NCI-H1694 (cell line): ENCODE measurements at places on chromosomes 3 and 15.

DNA sequence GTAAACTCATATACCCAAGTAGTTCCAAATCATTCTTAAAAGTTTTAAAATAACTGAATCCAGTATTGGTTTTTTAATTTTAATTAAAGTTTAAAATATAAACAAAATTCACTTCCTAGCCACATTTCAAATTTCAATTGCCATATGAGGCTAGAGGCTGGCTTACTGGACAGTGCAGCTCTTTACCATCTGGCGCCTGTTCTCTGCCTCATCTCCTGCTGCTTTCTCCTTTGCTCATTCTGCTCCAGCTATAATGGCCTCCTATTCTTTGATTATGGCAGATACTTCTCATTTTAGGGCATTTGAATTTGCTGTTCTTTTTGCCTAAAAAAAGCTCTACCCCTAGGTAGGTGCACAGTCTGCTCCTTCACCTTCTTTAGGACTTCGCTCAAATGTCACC is 19.1 kb downstream of the ARMC8 start:
- DNase-seq: no peak

DNA sequence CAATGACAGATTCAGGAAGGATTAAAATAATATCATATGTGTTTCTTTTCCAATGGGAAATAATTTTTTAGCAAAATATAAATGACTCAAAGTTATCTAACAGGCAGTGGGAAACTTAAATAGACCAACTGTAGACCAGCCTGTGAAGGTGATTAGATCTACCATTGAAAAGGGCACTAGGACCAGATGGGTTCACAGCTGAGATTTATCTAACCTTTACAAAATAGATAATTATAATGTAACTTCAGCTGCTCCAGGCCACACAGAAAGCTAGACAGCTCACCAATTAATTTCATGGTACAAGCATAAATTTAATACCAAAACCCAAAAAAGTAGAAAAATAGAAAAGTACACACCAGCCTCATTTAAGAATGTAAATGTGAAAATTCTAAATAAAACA is 240.4 kb upstream of the MRPL3 start:
- DNase-seq: no peak

DNA sequence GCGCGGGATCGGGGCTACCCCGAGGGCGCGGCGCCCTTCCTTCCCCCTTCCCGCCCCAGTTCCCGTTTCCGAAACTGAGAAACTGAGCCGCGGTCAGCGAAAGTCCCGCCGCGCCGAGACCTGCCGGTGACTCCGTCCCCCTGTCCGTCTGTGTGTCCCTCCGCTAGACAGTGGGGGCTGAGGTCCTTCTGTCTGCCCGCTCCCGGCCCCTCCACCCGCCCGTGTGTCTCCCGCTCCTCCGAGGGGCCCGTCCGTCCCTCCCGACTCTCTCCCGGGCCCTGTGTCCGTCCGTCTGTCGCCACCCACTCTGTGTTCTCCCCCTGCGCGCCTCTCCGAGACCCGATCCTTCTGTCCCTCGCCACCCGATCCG is 426 bp downstream of the PRKCD start:
- no peak for DNase-seq

GRCh38 chr3:140470962-140471361 is 206.9 kb upstream of the TRIM42 start:
- no peak for DNase-seq

DNA sequence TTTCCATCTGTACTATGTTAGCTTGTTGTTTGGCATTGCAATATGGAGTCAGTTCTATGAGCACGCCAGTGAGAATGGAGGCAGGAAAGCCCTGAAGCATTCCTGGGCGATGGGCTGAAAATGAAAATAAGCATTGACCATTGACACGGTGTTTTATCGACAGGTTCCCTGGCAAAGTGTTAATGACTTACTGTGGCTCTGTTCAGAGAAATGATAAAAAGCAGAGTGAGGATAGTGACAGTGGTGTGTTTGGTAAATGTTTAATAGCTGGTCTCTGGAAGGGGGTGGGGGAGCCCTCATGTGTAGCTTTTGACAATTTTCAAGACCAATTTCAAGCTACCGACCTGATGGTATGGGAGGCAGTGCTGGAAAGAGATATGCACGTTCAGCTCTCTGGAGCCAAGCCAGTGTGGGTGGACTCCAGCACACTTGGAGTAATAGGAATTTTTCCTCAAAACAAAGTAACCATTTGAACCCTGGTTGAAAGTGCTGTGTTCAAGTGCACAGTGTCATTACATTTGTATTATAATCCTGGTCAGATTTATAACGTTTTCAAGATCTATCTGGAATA is 341.7 kb upstream of the ROBO2 start:
- DNase-seq: no peak

- DNase-seq: no peak
These were observed 160.5 kb downstream of the GREM1 start for GRCh38 chr15:32878342-32878741.

DNA sequence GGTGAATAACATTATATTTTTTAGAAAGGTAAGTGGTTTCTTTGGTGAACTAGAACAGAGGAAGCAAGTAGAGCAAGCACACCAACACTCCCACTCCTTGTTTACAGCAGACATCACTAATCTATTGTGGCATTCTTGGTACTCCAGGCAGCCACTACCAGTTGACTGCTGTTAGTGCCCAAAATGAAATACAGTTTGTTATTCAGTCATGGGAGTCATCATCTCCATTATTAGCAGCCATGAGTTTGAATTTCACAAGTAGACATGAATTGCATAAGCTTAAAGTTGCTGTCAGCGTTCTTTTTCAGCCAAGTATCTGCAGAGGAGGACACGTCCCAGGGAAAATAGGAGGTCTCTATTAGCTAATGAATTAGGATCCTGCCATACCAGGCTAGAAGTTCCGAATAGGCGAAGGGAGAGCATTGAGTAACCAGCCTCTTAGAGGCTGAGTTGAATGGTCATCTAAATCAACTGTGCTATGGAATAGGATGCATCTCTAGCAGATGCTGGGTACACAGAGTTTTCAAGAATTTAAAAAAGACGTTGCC is 252.7 kb upstream of the ICE2 start:
- no peak for DNase-seq
